Activated effector memory CD4-positive, alpha-beta T cell treated with Interleukin-2 at 50 U/mL for 16 hours (primary cell): ENCODE measurements at places on chromosomes 6 and 20.
A peak's percentile ranks its signal among the peaks of the same experiment; 100 is the strongest.

- DNase-seq, result peak; percentile 3
Measured at GRCh38 chr6:109978174-109979032, at the start of gene GPR6. GPR6 (plus strand) TSS chr6:109978311; CDS start chr6:109979113, 802 bp downstream.

- no peak for DNase-seq
Measured at GRCh38 chr6:136503303-136504029, 46.8 kb downstream of the MAP7 start.

DNA sequence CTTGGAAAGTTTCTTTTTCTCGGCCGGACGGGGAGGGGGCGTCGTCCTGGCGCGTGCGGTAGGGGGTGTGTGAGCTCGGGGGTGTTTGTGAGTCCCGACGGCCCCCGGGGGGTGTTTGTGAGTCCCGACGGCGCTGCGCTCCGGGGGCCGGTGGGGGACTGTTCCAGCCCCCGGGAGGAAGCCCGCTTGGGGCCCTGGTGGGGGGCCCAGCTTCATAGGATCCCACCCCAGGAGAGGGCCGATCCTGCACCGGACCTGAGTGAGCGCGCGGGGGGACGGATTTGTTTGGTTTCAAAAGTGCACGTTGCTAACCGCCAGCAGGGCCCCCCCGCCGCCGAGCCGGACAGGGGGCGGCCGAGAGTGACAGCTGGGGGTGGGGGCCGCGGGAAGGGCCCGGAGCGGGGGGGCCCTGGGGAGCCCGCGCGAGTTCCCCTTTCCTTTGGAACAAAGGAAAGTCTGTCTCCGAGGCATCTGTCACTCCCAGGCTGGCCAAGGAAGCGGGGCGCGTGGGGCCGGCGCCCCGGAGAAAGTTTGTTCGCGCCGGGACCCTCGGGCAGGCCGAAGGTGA lies 485 bp downstream of the TGIF2 start:
- no peak for DNase-seq

DNA sequence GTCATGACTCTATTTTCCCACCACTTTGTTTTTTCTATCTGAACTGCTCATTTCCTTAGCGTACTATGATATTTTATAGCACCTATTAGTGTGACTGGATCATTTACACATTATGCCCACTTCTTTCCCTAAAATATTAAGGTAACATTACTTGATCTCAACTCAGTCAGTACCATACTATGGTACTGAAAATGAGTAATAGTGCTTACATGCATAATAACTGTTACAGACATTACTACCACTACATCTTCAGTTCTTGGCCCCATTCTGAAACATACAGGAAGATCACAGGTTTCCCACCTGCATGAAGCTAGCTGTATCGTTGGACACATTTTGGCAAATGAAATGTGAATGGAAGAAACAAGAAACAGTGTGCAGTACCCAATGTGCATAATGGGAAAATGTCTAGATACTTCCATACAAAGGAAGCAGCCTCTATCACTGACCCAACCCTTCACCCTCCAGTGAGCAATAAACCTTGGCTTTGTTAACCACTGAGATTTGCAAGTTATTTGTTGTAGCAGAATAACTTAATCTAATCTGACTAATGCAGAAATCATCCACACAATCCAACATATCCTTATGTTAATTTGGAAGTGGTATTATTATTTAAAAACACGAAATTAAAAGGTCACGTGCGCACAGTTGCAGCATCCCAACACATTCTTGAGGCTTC lies 108.6 kb upstream of the DOK5 start:
- no peak for DNase-seq

DNA sequence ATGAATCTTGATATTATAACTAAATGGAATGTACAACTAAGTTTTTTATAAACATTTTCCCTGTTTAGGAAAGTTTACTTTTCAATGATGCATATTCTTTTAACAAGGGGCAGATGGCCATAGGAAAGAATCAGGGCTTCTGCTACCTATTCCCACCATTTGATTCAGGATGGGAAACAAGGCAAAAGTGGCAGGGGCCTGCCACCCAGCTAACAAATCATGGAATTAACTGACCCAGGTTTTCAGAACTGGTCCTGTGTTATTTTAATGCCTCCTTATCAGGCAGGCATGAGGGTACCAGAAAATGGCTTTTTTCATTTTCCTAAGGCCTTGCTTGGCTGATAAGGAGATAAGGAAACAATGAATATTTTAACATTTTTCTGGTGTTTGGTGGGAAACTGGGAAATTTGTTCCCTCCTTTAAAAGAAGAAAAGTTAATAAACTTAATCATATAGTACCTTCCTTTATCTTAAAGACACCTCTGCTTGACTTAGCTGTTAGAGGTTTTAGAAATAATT lies 6.7 kb downstream of the POU3F2 start:
- no peak for DNase-seq

- DNase-seq, result no peak
Measured at GRCh38 chr6:130505808-130506598, 140.2 kb downstream of the TMEM200A start.

DNA sequence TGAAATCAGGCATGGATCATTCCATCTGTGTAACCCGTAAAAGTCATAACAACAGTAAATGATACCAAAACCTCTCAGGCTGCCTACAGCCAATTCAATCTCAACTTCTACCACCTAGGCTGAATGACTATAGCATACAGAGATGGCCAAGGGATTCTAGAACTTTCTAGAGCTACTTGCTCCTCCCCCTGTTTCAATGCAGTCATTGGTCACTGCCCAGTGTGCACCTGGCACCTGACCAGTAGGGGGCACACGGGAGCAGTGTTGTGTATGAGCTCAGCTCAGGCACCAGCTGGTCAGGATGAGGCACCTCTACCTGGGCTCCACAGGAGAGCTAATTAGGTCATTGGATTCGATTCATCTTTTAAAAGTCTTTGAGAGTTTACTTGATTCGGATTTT lies 86.2 kb downstream of the PLEKHG1 start:
- DNase-seq, result no peak

GRCh38 chr6:45436544-45437438 lies 59.1 kb upstream of the SUPT3H start:
- no peak for DNase-seq

- no peak for DNase-seq
Measured at GRCh38 chr6:76771059-76771634, 692.1 kb downstream of the HTR1B start.

DNA sequence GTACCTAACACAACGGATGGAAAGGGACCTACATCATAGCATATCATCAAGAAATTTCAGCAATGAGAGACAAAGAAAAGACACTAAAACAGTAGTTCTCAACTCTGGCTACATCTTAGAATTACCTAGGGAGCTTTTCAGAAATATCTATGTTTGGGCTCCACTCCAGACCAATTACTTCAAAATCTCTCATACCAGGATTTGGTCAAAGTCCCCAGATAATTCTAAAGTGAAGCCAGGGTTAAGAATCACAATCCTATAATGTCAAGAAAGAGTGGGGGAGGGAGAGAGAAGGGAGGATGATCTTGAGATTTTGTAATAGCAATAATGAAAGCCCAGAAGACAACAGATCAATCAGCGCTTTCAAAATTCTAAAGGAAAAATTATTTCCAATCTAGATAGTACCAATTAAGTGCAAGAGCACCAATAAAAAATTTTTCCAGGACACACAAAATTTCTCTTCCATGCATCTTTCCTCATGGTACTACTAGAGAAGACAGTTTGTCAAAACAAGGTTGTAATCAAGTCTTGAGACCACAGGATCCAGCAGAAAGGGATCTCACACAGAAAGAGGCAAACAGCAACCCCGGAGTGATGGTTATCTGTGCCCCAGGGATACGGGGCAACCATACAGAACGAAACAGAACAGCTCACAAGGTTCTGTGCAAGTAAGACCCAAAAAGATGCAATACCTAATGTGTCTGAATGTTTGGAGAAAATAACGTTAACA lies 152.9 kb upstream of the DST start:
- no peak for DNase-seq

- DNase-seq, result no peak
Measured at GRCh38 chr20:18215566-18215965, 72.8 kb upstream of the ZNF133 start.

GRCh38 chr6:65116326-65116725 lies 590.7 kb downstream of the EYS start:
- DNase-seq, result no peak

DNA sequence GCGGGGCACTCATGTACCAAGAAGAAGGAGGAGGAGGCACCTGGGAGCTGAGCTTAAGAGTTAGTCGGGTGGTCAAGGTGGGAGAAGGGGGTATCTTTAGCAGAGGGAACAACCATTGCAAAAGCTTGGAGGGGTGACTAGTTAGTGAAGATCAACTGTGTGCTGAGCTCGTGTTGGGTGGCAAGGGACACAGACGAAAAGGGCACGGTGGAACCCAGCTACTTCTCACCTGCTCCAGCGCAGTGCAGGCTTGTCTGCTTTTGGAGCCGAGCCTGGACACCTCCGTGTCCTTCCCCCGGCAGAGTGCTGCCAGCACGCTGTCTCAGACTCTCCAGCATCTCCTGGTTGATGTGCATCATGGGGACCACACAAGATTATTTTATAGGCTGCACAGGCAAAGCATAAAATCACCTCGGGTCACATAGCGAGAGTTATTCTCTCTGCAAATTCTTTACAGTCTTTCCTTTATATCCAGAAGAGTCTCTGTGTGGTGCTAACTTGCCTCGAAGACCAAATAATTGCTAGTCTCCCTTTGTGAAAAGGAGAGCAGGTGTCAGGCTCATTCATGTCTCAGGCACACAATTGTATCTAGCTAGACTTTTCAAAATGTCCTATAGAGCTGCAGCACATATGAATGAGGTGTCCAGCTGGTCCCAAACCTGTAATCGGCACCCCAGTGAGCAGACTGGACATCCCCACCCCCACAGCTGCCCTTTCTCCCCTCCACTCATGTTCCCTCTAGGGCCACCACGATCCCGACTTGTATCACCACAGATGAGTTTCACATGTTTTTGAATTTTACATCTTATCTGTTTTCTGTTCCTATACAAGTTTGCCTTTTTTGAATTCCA lies 123.4 kb downstream of the CEBPB start:
- no peak for DNase-seq

GRCh38 chr6:141164042-141164743 lies 968.5 kb upstream of the GJE1 start:
- DNase-seq, result no peak

DNA sequence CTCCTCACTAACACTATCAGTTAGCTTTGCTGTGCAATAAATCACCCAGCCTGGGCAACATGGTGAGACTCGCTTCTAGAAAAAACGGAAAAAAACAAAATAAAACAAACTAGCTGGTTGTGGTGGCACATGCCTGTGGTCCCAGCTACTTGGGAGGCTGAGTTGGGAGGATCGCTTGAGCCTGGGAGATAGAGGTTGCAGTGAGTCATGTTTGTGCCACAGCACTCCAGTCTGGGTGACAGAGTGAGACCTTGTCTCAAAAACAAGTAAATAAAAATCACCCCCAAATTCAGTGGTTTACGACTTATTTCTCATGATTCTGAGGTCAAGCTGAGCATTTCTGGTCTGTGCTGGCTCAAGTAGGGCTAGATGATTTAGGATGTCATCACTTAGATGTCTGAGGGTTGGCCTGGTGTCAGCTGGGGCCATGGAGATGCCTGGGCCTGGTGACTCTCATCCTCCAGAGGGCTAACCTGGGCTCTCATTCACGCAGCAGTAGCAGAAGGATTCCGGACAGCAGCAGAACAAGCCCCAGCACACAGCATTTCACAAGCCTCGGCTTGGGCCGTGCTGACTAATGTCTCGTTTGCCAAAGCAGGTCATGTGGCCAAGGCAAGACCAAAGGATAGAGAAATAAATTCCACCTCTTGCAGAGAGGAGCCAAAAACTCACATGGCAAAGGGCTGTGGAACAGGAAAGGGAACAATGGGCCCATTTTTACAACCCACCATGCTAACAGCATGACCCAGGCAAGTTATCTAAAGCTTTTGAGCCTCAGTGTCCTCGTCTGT lies 32.5 kb downstream of the MGME1 start:
- no peak for DNase-seq
